ENCODE measurements at places on chromosomes 3 and 15. TPM values are rescaled to one million over a fixed set of nuclear protein-coding genes. Genes with fewer than 3 reads are reported as not detected.

KNG1 gene
- total RNA-seq = not detected

- no peak for DNase-seq
These were observed 26.2 kb downstream of the CHSY1 start for GRCh38 chr15:101225658-101226057.

- peak; percentile 50 for DNase-seq
These were observed 31.8 kb downstream of the IRAK2 start for GRCh38 chr3:10196389-10197052.

GRCh38 chr3:23314981-23315762 lies 112.0 kb downstream of the UBE2E2 start:
- peak; percentile 21 for DNase-seq

- no peak for DNase-seq
These were observed 74.7 kb downstream of the PDZRN3 start for GRCh38 chr3:73550032-73550431.

- DNase-seq = no peak
These were observed 7.6 kb upstream of the APEH start for GRCh38 chr3:49666592-49666991.

- peak; percentile 42 for DNase-seq
These were observed 7.4 kb downstream of the A4GNT start for GRCh38 chr3:138124706-138125355.
